ENCODE measurements at places on chromosomes 16 and 17.

- DNase-seq, result peak; percentile 77
Observed at GRCh38 chr16:641326-642188, at the start of gene MCRIP2. MCRIP2 (plus strand) TSS chr16:641828; CDS start chr16:641992, 164 bp downstream.

DNA sequence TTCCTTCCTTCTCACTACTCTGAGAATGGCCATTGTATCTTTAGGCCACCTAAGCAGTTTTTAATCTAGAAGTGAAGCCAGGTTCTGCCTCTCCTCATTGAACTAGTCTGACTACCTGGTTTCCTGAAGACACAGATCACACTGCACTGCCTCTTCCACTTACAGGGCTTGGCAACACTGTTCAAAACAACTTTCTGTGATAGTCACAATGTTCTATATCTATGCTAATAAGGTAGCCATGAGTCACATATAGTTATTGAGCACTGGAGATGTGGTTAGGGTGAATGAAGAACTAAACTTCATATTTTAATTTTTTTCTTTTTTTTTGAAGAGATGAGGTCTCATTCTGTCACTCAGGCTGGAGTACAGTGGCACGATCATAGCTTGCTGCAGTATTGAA lies 26.9 kb downstream of the RND2 start:
- no peak for DNase-seq

GRCh38 chr16:24139282-24139681 lies 116.9 kb upstream of the CACNG3 start:
- DNase-seq, result no peak

- no peak for DNase-seq
Observed at GRCh38 chr17:56629531-56630075, 36.1 kb downstream of the NOG start.

DNA sequence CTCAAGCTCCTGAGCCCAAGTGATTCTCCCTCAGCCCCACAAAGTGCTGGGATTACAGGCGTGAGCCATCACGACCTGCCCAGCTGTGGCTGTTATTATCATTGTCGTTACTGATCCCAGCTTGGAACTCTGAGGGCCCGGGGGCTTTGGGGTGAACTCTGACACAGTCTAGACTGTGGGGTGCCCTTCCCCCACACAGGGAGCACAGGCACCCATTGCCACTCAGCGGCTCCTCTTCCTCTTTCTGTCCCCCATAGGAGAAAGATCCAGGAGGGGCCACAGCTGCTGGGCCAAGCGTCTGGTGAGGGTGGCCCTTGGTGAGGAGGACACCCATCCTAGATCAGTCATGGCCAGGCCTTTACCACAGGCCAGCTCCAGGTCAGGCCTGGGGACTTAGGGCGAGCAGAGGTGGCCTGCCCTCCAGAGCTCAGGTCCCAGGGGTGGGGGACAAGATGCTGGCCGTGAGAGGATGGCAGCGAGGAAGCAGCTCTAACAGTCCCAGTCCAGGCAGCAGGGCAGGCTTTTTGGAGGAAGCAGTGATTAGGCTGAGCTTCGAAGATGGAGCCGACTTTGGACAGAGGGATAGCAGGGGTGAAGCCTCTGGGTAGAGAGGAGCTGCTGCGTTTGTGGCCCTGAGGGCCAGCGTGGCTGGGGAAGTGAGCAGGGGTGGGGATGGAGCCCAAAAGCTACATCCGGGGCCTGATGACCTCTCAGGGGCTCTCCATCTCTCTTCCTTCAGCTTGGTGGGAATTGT lies 24.7 kb downstream of the TMEM235 start:
- no peak for DNase-seq

DNA sequence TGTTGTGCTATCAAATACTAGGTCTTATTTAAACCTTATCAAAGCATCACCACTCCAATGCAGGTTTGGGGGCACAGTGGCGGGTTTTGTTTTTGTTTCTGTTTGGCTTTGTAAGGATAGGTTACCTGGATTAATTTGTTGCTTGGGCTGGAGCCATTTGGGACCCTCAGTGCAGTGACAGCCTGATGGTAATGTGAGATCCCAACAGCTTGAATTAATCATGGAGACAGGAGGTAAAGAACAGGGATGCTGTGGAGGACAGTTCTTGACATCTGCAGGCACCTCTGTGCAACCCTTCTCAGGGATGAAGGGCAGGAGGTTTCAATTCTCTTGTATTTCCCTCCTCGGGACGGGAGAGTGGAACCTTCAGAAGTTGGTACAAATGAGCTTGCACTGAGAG lies 40.5 kb downstream of the SHISA9 start:
- DNase-seq, result no peak

DNA sequence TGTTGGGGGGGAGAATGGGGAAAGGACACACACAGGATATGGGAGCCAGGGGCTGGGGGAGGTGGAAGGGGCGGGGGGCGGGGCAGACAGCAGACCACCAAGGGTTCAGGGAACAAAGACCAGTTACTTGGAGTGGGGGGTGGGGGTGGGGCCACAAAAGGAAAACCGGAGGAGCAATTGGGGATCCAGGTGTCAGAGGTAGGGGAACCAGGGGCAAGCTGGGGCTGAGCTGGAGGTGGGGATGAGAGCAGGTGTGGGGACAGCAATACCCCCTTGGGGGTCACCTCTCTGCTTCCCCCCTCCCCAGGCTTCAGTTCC lies 1.4 kb upstream of the ORAI3 start:
- no peak for DNase-seq

- DNase-seq, result peak; percentile 80
Observed at GRCh38 chr17:2064980-2065785, 10.3 kb downstream of the HIC1 start.

DNA sequence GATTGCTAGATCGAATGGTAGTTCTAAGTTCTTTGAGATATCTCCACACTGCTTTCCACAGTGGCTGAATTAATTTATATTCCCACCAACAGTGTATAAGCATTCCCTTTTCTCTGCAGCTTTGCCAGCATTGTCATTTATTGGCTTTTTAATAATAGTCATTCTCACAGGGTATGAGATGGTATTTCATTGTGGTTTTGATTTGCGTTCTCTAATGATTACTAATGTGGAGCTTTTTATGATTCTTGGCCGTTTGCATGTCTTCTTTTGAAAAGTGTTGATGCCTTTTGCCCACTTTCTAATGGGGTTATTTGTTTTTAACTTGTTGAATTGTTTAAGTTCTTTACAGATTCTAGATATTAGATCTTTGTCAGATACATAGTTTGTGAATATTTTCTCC lies 36.5 kb upstream of the BCAS3 start:
- DNase-seq, result no peak

- DNase-seq, result no peak
Observed at GRCh38 chr16:25868106-25868505, 176.3 kb downstream of the HS3ST4 start.

- peak; percentile 46 for DNase-seq
Observed at GRCh38 chr16:278863-279366, 1.5 kb upstream of the ARHGDIG start.

DNA sequence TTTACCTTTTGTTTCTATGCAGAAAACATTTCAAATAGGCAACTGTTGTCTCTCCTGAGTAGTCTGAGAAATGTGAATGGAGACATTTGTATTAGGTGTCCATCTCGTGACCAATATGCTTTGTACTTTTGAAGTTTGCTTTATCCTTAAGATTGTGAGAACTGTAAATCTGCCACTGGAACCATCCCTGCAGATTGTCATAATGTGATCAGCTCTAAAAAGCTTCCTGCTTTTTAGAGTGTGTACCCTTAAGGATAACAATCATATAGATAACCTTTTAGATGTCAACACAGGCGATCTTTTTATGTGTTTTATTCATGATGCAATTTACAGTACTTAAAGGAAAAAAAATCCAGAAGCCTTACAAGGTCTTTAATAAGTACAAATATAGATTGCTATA lies 63.5 kb downstream of the PRKCA start:
- DNase-seq, result no peak

GRCh38 chr16:68234188-68235107 lies 1.5 kb downstream of the ESRP2 start:
- no peak for DNase-seq

Measured in activated CD4-positive, alpha-beta memory T cell treated with anti-CD3 and anti-CD28 coated beads, Interleukin-2, amount 10 ng/mL, durations not matched to agents 7 days and 5 days (primary cell).